Jurkat, Clone E6-1 (cell line): ENCODE measurements at places on chromosomes 13 and 19.

DNA sequence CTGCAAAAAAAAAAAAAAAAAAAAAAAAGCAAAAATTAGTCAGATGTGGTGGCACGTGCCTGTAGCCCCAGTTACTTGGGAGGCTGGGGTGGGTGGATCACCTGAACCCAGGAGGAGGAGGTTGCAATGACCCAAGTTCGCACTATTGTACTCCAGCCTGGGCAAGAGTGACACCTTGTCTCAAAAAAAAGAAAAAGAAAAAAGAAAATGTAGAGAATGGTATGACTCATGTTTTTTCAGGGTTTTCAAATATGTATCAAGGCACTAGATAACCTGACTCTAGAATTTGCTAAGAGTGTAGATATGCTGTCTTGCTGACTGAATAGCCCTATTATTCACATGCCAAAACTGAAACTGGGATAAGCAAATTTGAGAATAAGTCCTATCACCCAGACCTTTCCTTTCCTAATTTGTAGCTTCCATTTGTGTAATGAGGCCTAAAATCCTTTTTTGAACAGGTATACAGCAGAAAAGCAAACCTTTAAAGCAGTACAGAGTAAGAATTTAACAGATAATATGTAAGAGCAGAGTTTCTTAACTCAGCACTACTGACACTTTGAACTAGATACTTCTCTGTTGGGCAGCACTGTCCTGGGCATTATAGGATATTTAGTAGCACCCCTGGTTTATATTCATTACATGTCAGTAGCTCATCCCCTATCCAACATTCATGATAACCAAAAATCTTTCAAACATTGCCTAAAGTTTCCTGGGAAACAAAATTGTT, 108.6 kb downstream of the ELF1 start:
- no peak for DNase-seq

DNA sequence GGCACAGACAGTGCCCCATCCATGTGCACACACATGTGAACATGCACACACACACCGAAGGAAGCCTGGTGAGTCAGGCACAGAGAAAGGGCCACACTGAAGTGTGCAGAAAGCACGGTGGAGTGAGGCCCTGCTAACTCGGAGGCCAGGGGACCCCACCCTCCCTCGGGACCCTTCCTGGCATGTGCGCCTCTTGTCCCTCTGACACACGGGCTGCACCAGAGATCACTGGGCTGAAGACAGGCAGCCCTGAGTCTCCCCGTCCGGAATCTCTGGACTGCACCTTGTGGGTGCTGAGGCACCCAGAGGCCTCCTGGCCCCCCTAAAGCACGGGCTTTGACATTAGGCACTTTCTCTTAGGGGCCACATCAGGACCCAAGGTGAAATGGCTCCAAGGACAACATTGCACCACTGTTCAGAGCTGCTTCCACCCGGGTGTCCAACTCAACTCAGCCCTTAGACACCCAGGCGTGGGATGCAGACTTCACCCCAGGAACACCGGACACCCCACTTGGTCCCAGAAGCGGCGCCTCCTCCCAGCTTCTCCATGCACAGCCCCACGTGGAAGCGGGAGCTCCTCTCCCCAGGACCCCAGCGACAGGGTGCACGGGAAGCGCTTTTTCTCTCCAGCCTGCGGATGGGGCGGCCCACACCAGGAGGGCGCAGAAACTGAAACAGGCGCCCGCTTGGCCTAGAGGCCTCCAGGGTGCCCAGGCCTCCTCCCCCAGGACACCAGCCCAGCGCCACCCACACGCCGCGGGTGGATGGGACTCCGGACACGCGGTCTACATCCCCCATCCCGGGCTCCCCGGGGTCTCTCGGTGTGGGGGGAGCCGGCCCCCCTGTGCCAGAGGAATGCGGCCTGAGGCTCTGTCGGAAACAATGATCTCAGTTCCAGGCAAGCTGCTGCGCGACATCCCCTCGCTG, 90.2 kb downstream of the SPACA7 start:
- no peak for DNase-seq

- no peak for DNase-seq
These were observed 25.5 kb upstream of the TSC22D1 start for GRCh38 chr13:44601586-44601985.

- no peak for DNase-seq
These were observed 35.0 kb downstream of the VASP start for GRCh38 chr19:45542234-45542668.

- no peak for DNase-seq
These were observed 15.4 kb downstream of the SHISA2 start for GRCh38 chr13:26036383-26036782.

GRCh38 chr13:73082471-73082870, 23.7 kb downstream of the KLF5 start:
- DNase-seq, result no peak

GRCh38 chr13:61316647-61317046, 99.0 kb downstream of the PCDH20 start:
- DNase-seq, result no peak

GRCh38 chr13:22934744-22935523, 245.8 kb upstream of the SGCG start:
- no peak for DNase-seq

GRCh38 chr13:20305587-20305986, 73.5 kb upstream of the GJB6 start:
- DNase-seq, result no peak

DNA sequence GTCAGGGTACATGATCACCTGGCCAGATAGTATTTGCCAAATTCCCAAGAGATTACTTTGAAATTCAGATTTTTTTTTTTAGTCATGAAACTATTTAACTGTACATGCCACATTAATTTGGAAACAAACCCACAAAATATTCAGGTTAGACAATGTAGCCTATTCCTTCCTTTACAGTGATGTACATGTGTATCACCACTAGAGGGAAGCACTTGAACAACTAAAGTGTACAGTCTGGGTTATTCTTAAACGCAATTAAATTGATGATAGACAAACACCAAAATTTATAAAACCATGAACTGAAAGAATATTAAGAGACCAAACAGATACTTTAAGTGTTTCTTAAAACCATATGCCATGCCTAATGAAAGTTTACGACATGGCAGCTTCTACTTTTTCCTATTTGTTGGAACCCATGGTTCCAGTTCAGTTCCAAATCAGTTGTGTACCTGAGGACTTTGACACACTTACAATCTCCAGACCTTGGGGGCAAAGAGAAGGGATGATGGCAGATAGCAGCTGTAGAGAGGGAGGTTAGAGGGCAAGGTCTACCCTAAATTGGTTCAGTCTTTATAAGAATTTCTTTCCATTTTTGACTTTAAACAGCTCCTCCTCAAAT, 52.8 kb downstream of the TNFSF13B start:
- peak; percentile 39 for DNase-seq

- no peak for DNase-seq
These were observed 471.7 kb downstream of the EFNB2 start for GRCh38 chr13:106063591-106064313.

DNA sequence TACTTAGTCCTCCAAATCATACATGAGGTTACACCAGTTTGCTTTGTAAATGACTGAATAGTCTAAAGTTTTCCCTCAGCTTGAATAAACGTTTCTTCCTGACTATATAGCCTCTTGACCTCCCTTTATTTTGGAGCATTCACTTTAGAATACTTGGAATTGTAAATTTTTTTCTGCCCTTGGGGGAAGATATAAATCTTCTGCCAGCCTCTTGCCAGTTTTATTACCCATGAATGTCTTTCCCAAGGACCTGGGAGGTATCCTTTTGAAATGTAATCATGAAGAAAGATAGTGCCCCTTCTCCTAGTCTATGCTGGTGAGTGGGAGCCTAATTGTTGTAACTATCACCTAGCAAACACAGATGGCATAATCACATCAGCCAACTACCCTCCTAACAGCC, 2033.9 kb upstream of the PCDH20 start:
- no peak for DNase-seq

DNA sequence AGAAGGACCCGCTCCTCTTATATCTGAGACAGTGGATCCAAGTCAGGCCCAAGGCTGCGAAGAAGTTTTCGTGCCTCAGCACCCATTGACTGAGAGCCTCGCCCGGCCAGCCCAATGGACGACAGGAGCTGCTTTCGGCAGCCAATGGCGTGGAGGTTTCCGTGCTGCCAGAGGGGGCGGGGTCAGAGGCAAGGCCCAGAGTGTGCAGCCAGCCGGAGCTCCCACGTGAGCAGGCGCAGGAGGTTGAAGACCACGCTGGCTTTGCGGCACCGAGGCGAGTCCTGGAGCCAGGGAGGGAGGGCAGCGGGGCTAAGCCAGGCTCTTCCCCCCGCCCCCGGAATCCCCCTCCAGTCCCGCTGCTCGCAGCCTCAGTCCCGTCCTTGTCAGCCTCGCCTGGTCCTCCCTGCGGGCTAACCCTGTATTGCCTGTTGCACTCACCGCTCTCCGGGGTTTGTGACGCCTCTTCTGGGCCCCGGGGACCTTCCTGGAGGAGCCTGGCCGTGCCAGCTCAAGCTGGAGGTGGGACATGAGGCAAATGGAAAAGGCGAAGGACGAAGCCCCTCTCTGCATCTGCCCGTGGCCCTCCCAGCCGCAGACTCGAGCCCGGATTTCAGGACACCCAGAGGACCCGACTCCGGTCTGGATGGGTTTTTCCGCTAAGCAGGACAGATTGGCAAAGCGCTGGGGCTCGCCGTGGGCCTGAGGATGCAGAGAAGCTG, 1.5 kb downstream of the IFNL4 start:
- no peak for DNase-seq
